ENCODE measurements at places on chromosomes 5 and 9.
A peak's percentile ranks its signal among the peaks of the same experiment; 100 is the strongest.

DNA sequence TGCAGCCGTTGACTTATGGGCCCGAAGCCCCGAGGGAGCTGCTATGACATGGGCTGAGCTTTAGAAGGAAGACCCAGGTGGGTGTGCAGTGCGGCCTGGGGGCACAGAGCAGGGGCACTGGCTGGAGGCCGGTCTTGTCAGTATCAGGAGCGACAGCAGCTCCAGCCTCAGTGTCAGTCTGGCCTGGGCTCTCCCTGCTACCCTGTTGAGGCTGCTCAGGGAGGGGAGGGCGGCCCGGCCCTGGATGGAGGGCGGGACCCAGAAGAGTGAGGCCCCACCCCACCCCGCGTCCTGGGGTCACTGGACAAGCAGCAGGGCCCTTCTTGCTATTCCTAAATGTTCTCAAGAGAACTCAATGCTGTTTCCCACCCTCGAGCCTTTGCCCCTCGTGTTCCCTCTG is 18.0 kb downstream of the GFI1B start:
- no peak for DNase-seq

- DNase-seq = peak; percentile 51
Observed at GRCh38 chr9:115167175-115167574, 49.2 kb upstream of the TNC start.

GRCh38 chr5:59266410-59266809 is 627.1 kb downstream of the PDE4D start:
- DNase-seq = no peak

- no peak for DNase-seq
Observed at GRCh38 chr5:1387059-1387755, 42.3 kb upstream of the CLPTM1L start.

DNA sequence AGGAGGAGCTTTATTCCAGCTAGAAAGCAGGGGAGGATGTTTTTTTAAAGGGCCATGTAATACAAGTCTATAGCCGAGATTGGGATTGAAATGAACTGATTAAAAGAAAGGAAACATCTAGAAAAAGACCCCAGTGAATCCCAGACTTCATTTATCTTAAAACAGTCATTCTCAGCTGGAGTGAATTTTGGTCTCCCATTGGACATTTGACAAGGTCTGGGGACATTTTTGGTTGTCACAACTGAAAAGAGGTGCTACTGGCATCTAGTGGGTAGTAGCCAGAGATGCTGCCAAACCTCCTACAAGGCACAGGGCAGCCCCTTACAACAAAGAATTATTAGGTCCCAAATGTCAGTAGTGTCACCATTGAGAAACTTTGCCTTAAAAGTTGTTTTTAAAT is 16.3 kb upstream of the SPINK4 start:
- DNase-seq = no peak

GRCh38 chr9:132439153-132439552 is 29.1 kb downstream of the CFAP77 start:
- no peak for DNase-seq

DNA sequence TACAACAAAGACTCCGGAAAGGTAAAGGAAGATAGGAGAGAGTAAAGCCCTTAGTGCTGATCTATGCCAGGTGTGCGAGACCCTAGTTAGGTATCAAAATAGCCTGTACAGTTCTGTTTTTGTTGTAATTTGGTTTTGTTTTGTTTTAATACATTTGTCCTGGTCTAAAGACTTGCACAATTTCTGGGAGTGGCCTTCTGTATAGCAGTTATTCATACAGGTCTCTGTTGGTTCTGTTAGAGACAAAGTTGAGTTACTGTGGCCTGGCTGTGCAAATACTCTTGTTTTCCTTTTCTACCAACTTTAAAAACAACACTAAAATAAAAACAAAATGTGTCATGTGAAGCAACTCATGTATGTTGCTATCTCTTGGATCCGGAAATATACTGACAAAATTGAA is 163.6 kb downstream of the COMMD10 start:
- no peak for DNase-seq

- no peak for DNase-seq
Observed at GRCh38 chr5:21263361-21263760, 1275.4 kb upstream of the CDH18 start.

DNA sequence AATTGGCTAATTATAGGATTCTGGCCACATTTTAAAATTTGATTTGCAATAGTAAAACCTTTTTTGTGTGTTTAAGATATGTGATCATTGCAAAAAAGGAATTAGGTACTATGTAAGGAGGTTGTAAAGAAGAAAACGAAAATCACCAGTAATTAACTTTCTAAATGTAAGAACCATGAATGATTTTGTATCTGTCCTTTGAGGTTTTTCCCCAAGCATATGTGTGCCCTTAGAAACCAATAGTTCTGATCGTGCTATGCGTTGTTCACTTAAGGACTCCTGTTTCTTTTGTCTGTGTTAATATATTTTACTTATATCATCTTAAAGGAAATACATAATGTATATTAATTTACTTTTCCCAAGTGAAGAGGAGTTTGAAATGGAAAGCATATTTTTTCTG is 410.2 kb downstream of the PSAT1 start:
- no peak for DNase-seq

DNA sequence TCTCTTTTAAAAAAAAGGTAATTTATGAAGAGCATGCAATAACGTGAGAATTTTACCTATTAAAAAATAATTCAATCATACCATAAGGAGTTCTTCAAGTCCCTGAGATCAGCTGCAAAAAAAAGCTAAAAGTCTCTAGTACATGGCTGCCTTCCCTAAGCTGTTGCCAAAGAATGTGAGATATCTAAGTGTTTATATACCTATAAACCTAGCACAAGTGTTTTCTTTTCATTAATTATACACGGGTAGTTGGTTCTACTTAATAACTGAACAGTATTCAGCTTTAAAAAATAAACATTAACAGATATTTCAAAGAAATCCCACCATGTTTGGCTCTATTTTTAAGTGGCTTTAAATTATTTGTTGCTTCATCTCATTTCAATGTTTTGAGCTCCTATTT is 25.9 kb downstream of the FNBP1 start:
- no peak for DNase-seq

Data from skeletal muscle cell (primary cell).